Activated naive CD8-positive, alpha-beta T cell treated with anti-CD3 and anti-CD28 coated beads, Interleukin-2, amount 50 U/mL, for 24 hours (primary cell): ENCODE measurements at places on chromosomes 11 and 22.
A peak's percentile ranks its signal among the peaks of the same experiment; 100 is the strongest.

DNA sequence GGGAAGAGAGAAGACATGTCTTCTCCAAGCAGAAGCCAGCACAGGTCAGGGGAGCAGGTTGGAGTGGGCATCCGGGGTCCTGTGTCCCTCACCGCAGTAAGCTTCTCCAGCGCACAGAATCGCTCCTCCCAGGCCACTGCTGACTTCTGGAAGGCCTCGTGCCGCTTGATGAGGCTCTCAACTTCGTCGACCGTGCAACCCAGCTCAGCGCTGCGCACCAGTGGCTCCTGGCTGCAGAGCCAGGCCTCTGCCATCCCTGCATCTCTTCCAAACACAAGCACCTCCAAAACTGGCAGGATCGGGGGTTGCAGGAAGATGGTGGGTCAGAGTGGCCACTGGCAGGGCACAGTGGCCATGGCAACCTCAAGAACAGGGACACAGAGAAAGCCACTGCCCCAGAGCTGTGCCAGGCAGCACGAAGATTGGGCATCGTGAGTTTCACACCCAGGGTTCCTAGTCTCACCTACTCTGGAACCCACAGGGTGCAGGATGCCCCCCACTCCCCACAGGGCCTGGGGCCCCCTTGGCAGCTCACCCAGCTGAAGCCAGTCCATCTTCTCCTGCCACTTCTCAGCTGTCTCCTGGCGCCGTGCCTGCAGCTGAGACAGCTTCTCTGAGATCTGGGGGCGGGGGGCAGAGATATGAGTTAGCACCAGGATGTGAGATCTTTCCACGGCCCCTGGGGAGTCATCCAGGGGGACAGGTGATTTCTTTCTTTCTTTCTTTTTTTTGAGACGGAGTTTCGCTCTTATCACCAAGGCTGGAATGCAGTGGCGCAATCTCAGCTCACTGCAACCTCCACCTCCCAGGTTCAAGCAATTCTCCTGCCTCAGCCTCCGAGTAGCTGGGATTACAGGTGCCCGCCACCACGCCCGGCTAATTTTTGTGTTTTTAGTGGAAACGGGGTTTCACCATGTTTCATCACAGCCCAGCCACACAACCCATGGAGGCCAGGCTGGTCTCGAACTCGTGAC is 11.2 kb upstream of the RBM4B start:
- DNase-seq = no peak

DNA sequence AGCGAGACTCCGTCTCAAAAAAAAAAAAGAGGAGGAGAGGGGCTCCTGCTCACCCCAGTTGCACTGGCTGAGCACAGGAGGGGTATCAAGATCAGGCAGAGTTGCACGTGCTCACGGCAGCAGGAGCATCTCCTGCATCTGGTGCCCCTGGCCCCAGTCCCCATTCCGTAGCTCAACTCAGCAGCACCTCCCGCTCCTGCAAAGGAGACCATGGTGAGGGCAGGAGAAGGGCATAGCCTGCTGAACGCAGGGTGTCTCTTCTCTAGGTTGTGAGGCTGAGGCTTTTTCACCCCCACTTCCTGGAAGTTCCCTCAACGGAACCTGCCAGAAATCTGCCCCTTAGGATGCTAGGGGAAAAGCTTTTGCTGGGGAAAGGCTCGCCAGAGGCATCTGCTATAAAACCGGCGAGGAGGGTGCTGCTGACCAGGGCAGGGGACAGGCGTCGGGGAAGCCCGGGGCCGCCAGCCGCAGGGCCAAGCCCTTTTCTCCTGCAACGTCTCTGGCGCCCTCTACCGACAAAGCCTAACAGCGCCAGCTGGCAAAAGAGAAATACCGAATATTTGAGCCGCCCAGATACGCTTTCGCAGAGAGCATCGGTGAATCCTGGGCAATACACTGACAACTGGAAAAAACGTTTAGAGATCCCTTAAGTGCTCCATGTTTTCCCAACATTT is 1.0 kb upstream of the PPP6R2 start:
- DNase-seq = peak; percentile 94

- no peak for DNase-seq
Observed at GRCh38 chr22:33932997-33933396, 12.7 kb upstream of the LARGE1 start.

- DNase-seq = peak; percentile 98
Observed at GRCh38 chr22:46674367-46674781, 54.2 kb downstream of the GRAMD4 start.

DNA sequence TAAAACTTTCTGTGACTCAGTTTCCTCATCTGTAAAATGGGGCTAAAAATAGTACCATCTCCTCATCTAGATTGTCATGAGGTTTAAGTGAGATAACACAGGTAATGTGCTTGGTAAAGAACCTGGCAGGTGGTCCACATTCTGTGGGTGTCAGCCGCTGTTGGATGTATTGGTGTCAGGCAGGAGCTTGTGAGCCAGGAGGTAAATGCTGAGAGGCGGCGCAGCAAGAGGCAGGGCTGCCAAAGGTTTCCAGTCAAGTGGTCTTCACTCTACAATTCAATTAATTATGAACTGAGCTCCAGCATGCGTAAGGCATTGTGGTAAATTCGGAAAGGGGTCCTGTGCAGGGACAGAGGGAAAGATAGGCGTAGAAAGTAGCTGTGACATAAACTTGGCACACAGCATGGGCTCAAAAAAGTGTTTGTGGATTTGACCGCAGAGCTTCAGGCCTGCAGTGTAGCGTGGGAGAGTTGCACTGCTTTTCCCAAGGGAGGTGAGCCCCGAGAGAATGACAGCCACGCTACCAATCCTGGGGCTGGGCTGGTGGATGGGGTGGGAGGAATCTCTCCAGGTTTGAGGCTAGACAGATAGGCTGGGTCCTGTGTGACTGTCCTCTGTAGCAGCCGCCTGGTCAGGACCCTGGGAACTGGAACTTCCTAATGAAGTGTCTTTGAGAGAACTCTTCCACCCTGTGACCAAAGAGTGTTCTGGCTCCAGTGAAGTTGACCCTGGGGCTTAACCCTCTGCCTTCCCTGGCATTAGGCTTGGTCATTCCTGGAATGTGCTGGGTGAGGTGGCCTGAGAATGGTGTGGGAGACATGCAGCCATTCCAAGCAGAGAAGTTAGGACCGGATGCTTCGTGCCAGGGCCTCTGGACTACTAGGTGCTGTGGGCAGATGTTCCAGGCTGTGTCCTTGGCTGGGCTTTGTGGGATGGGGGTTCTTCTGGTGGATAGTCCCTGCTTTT is 122.4 kb downstream of the FEZ1 start:
- DNase-seq = no peak

DNA sequence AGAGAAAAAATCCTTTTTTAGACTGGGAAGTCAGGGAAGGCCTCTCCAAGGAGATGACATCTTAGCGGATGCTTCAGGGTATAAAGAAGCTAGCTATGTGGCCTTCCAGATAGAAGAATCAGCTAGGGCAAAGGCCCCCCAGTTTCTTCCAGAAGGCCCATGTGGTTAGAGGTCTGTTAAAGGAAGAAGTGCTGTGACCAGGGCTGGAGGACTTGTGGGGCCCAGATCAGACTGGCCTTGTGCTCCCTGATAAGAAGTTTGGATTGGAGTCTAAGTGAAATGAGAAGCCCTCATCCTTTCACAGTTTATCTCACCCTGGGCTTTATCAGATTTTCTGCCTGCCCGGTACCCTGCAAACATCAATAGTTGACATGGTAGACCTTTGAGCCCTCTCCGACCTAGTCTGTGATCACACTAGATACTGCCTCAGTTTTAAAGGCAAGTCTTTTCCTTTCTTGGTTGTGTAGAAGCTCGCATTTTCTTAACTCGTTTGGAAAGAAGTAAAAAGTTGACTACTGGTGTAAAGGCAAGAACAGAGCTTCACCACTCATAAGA is 7.8 kb downstream of the AMPD3 start:
- no peak for DNase-seq

DNA sequence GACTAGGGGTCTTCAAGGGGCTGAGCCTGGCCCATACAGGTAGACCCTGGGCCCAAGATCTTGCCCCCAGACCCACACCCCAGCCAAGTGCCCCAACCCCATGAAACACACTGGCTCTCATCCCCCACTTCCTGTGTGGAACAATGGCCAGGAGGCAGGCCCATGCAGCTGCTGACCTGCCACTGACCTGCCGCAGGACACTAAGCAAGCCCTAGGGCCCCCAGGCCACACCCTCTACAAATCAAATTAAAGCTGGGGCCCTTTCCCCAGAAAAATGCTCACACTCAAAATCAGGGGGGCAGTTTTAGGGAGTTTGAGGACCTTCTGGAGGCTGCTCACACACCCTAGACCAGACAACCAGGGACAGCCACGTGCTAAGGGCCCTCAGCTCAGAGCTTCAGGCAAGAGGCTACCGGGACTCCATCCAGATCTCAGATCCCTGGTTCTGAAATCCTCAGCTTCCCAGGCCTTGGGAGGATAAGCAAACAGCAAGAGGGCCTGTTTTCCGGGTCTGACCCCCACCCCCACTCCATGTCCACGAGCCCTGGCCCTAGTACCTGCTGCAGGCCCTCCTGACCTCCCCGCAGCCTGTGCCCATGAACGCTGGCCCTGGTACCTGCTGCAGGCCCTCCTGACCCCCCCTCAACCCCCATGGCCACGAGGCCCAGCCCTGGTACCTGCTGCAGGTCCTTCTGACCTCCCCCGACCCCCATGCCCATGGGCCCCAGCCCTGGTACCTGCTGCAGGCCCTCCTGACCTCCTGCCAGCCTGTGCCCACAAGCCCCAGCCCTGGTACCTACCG is 10.0 kb downstream of the CARD10 start:
- DNase-seq = no peak

GRCh38 chr11:105023003-105023402 is at the start of gene CASP5:
CASP5 (minus strand) TSS chr11:105023168; CDS start chr11:105023136, 32 bp downstream.
- DNase-seq = no peak

DNA sequence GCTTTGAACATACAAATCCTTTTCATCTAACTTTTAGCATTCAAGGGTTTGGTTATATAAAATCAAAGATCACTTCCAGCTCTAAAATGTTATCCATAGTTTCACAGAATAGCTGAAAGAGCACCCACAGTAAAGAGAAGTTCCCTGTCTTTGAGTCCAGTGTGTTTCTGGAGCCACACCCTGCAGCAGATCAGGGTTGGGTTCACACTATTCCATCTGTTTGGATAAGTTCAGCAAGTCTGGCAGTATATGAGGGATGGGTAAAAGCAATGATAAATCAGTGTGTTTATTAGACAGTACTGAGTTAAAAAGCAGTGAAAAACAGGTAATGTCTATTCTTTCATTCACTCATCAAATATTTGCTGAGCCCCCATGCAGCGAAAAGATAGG is 135.8 kb upstream of the PITPNB start:
- DNase-seq = no peak

GRCh38 chr11:74507582-74507981 is 14.1 kb upstream of the LIPT2 start:
- no peak for DNase-seq

DNA sequence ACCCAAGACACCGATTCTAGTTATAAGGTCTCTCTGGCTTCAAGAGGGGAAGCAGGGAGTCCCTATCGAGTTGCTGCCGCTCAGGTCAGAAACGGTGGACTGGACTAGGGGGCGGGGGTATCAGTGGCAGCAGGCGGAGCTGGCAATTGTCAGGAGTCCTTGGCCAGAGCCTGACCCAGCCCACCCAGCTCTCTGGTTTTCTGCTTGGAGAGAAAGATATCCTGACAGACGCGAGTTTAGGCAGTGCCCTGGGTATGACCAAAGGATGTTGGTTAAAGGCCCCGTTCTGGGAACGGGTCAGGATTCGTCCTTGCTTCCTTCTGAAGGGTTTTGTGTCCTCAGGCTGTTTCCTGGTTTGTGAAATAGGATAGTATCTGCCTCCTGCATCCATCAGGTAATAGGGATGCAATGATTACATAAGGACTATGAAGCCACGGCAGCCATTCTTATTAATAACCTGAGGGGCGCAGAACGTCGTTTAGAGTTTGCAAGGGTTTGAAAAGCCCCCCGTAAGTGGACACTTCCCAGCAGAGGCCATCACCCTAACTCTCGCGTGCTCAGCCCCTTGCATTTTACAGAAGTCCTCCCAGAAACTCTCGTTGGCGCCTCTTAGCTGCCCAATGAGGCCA is 700 bp upstream of the DEPDC5 start:
- DNase-seq = peak; percentile 22

GRCh38 chr11:60852117-60852981 is 3.4 kb downstream of the PTGDR2 start:
- no peak for DNase-seq

- DNase-seq = no peak
Observed at GRCh38 chr11:61586792-61587430, 6.0 kb upstream of the SYT7 start.

DNA sequence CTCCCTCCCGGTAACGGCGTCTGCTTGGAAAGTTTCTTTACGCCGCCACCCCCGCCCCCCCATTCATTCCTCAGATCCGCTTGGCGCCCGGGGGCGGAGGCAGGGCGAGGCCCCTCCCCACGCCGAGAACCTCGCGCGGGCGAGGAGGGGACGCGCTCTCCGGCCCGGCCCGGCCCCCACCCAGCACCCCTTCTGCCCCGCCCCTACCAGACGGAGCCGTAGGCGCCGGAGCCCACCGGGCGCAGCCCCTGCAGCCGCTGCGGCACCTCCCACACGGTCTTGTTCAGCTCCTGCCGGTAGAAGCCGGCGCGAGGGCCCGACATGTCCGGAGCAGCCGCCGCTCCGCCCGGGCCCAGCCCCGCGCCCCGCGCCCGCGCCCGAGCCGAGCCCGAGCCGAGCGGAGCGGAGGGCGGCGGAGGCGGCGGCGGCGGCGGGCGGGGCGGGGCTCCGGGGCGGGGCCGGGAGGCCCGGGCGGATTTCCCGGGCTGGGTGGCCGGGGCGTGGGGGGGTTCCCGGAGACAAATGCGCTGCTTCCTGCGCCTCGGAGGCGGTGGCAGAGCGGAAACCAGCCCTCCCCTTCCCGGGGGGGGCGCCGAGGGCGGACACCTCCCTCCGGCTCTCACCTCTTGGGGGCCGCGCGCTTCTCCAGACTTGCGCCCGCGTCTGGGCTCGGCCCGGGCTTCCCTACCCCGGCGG is at the start of gene MAPK11:
Gene MAPK11, minus strand, starts transcription at position 411 of the 696 bp plus-strand sequence. Its CDS starts 88 bp downstream, at position 323.
- peak; percentile 65 for DNase-seq

DNA sequence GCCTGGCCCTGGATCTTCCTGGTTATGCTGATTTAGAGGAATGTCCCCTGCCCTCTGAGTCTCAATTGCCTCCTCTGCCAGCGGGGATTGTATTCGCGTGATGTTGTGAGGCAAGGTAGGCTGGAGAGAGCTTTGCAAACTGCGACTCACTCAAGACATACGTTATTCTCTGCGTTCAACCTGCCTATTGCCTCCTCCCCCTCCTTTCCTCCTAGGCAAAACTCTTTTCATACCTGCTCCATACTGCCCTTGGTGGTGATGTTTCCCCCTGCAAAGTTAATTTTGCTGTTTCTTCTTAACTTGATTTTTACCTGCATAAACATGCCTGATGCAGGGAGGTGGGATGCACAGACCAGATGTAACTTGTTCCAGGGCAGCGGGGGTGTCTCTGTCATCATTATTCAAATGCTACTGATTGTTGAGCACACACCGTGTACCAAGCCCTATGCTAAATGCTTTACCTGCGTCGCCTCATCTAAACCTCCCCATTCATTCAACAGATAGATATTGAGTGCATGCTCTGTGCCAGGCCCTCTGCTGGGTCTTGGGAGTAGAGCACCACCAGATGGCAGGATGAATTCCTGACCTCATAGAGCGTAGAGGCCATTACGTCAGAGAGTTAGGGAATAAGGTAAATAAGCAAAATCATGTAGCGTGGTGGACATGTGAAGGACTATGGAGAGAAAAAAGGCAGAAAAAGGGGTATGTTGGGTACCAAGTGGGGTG is 29.0 kb downstream of the SGSM1 start:
- DNase-seq = no peak
